ENCODE measurements at places on chromosomes 7 and 10.

DNA sequence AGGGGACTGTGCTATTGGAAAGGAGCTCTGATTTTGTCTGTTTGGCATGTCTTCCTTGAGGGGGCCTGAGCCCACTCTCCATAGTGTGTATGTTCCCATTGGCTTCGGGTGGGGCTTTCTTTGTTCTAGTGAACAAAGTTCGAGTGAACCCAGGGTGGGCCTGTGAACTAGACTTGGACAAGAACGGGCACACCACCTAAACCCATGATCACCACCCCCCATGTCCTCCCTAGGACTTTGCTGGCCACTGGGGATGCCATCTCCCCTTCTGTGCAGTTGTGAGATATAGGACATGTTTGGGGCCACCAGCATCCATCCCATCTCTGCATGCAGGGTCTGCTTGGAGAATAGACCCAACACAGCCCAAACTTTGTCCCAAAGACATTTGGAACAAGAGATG, 195.5 kb upstream of the LYZL2 start:
- no peak for DNase-seq

DNA sequence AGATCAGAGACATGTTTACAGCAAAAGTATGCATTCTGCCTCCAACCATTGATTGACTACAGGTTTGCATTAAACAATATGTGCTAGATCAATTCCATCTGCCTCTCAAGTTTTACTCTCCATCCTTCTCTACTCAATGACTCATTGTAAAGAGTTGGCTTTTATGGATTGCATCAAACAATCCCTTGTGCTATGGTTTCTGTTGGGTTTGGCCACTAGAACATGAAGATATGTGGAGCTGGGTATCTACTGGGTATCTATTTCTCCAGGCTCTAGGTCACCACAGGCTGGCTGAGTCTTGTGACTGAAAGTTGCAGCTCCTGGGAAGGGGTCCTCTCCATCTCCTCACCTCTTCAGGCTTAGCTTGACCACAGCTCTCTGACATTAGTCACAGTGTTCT, 204.7 kb downstream of the DGKI start:
- no peak for DNase-seq

DNA sequence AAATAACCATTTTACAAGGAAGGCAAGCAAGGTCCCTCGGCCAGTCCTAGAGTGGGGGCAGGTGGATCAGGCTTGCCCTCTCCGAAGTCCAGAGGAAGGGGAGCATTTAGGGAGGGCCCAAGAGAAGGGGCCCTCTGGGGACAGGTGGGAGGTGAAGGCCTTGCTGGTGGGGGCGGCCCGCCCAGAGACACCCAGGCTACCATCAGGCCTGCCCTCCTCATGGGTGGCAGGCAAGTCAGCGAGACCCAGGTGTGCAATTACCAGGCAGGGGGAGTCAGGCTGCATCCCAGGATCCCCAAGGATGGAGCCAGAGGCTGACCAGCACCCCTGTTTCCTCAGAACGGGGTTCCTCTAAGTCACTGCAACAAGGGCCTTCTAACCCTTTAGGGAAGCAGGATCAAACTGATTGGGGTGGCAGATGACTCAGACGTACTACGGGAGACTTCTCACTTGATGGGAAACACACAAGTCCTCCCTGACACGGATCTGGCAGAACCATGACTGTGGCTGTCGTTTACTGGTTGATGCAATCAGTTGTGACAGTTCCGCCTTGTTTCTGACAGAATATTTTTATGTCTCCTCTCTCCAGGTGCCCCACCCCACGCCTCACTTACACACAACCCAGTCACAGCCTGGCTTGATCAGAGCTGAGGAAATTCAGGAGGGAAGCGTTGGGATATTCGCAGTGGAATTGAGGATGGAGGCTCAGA, 8.2 kb downstream of the LOXL4 start:
- DNase-seq: peak; percentile 11

DNA sequence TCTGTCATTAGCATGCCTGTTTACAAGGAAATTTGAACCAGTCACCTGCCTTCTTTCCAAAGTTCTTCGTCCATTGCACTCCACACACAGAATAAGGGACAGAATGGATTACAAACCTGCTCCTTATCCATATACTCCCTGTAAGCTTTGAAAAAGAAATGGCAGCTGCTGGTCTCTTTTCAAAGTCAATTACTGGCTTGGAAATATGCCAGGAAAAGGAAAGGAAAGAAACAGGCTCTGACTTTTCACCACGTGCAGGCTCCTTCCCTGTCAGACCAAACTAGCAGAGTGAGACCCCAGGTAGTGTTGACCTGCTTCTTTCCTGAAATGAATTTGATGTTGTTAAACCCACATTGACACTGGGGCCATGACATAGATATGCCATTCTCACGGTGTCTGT, 84.5 kb downstream of the LHFPL3 start:
- no peak for DNase-seq
